Cortex of kidney (tissue), 1 donor: ENCODE measurements at places on chromosomes 6 and 20.

DNA sequence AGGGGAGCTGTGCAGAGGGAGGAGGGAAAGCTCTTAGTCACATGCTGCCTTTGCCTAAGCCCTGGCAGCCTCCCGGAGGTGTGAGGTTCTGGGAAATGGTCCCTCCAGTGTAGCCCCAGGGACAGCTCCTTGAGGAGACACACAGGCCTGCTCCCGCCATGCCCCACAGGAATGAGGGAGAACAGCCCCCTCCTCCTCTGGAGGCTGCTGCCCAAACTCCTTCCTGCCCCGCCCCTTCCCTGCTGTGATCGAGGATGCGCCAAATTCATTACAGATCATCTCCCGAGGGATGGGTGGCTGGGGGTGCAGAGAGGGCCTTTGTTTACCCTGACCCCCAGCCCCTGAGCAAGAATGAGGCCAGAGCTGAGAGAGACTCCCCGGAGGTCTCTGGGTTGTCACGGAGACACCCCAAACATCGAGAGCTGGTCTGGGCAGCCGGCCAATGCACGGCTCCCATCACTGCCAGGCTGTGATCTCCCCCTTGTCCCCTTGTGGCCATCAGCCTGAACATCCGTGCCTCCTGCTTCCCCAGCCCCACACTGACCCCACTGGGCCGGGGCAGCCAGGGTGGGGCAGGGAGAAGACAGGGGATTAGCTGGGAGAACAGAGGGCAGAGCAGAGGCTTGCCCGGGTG, 8.4 kb downstream of the CYP21A2 start:
- no peak for DNase-seq

DNA sequence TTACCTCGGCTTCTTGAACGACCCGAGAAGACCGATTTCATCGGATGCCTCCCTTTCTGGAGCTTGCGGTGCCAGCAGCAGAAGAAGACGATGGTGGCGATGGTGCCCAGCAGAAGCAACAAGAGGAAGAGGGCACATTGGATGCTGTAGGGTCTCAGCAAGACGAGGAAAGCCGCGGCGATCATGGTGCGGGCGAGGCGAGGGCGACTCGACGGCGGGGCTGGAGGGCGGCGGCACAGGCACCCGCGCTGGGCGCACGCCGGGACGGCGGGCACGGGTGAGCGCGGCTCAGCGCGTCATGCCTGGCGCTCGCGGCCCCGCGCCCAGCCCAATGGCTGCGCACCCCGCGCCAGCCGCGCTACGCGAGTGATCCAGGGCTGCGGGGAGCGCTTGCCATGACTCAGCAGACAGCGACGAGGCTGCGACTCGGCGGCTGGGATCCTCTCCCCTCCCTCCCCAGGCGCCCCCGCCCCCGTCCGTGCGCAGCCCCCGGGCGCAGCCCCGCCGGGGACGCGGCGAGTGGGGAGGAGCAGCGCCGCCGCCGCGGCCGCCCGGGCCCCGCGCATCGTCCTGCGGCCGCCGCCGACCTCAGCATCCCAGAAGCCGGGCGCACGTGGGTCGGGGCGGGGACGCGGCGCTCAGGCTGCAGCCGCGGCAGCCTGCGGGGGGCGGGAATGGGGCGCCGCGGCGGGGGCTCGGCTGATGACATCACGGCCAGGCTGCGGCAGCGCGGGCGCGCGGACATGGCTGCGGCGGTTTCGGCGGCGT, at the start of gene BEND6:
TSS of gene BEND6 (plus strand) at position 705 of the 768 bp plus-strand sequence. CDS start 26,704 bp downstream, outside the sequence.
- DNase-seq: no peak

- no peak for DNase-seq
Observed at GRCh38 chr20:44019638-44020335, 105.1 kb downstream of the TOX2 start.

DNA sequence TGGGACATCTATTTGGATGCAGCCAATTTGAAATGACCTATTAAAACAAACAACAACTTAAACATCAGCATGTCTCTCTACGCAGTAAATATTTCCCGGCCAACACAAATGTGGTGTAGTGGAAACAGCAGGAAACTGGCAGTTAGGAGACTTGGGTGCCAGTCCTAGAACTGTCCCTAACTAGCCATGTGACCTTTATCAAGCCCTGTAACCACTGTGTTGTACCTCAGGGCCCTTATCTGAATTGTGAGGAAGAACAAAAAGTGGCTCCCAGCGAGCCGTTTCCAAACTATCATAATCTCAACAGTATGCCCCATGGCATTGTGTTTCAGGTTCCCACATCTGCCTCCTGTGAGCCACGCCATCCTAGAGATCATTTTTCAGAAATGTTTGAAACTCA, 124.5 kb downstream of the IMPG1 start:
- DNase-seq: no peak

- DNase-seq: no peak
Observed at GRCh38 chr20:19937651-19938420, 79.3 kb upstream of the NAA20 start.

GRCh38 chr6:123966618-123967017, 163.0 kb downstream of the NKAIN2 start:
- DNase-seq: no peak

- DNase-seq: no peak
Observed at GRCh38 chr6:169212436-169212835, 41.2 kb downstream of the THBS2 start.

GRCh38 chr6:170226647-170227046, 64.2 kb downstream of the DLL1 start:
- no peak for DNase-seq

DNA sequence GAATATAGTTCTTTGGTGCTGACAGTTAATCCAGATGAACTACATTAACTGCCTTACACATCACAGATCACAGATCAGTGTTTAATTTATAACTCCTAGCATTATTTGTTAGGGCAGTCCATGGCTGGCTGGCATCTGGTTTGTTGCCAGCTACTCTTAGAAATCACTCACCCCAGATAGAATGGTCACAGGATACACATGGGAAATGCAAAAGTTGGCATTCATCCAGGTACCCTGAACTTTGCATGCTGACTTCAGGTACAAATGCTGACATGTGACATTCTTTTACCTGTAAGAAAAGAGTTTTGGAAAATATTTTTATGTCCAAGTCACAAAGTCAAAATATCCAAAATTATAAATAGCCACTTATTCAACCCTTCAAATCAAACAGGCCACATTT, 20.2 kb downstream of the FBXL4 start:
- no peak for DNase-seq

GRCh38 chr20:63357921-63358905, 2.9 kb downstream of the CHRNA4 start:
- DNase-seq: no peak

DNA sequence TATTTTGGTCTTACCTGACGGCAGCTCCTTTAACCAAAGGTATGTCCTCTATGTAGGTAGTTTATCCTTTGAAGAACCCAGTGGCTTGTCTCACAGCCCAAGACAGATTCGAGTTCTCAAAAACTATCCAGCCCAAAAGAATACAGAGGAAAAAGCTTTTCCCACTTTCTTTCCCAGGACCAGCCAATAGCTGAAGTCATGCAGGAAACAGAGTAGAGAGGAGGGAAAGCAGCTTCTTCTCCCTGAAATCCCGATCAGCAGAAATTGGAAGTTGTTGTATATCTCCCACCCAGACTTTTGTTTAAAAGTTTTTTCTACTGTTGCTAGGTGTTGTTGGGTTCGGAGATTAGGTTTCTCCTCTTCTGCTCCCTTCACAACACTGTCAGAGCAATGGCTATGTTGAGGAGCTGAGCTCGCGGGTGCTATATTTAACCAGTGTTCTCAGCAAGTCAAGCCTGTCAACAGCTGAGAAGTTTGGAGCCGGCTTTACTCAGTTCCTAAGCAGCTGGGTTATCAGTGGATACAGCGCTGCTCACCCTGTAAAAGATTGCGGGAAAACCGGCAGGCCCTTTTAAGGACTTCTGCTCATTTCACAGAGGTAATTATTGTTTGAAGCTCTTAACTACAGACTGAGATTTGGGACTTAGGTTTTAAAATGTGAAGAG, at the start of gene FILIP1:
TSS of gene FILIP1 (minus strand) at position 401 of the 665 bp plus-strand sequence. CDS start 78,828 bp downstream, outside the sequence.
- DNase-seq: no peak

GRCh38 chr6:55012454-55012853, 161.9 kb upstream of the HCRTR2 start:
- DNase-seq: no peak

- DNase-seq: no peak
Observed at GRCh38 chr20:3383878-3384495, 23.5 kb downstream of the DNAAF9 start.

- no peak for DNase-seq
Observed at GRCh38 chr6:85449388-85449817, 480 bp upstream of the NT5E start.

- DNase-seq: no peak
Observed at GRCh38 chr6:48109944-48110343, 1.1 kb downstream of the PTCHD4 start.

DNA sequence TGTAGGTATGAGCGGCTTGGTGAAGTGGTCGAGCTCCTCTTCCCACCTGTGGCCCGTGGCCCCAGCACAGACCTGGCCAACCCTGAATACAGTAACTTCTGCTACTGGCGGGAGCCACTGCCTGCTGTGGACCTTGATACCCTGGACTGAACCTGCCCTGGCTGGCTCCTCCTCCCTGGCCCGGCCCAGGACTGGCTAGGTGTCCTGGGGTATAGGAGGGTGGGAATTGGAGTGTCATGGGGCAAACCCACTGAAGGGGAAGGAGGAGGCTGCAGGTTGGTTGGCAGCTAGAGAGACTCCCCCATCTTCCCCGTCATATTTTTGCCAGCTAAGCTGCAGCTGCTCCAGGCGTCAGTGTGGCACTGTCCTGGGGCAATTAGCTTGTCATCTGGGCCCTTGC, 7.9 kb downstream of the EMILIN3 start:
- no peak for DNase-seq

- DNase-seq: no peak
Observed at GRCh38 chr6:131885237-131885636, 65.9 kb downstream of the CCN2 start.

DNA sequence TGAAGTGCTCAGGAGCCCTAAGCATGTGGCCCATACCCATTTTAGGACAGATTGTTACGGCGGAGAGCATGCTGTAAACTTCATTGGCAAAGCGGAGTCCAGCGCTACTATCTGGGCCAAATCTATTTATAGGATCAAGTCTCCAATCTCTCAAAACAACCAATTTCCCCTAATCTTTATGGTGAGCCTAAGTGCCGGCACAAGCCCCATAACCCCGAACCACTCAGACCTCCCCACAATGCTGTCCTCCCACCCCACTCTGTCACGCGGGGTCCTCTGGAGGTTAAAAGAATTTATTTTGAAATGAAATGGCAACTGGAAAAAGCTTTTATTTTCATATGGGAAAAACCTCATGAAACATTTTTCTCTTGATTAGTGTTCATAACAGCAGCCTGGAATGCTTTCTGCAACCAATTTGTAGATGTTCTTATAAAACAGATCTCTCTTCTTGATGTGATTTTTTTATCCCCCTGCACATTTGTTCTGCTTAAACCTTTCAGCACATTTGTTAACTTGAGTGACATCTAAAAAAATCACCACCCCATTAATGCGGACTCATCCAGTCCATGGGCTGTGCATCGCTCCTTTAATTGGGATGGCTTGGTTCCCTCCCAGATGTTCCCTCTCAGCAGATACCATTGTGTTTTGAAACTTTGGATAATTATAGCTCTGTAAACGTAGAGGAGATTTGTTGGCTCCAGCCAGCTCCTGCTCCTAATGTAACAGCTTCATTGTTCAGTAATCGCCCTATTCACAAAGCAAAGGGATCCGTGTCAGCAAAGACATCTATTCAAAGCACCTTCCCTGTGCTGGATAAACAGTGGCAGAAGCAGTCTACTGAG, 323.6 kb downstream of the CD83 start:
- no peak for DNase-seq

GRCh38 chr6:9095137-9095536, 659.8 kb upstream of the SLC35B3 start:
- DNase-seq: no peak

DNA sequence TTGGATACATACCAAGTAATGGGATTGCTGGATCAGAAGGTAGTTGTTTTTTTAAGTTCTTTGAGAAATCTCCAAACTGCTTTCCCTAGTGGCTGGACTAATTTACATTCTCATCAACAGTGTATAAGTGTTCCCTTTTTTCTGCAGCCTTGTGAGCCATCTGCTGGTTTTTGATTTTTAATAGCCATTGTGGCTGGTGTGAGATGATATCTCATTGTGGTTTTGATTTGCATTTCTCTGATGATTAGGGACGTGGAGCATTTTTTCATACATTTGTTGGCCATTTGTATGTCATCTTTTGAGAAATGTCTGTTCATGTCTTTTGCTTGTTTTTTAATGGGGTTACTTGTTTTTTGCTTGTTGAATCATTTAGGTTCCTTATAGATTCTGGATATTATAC, 34.8 kb downstream of the TOP1 start:
- DNase-seq: no peak

DNA sequence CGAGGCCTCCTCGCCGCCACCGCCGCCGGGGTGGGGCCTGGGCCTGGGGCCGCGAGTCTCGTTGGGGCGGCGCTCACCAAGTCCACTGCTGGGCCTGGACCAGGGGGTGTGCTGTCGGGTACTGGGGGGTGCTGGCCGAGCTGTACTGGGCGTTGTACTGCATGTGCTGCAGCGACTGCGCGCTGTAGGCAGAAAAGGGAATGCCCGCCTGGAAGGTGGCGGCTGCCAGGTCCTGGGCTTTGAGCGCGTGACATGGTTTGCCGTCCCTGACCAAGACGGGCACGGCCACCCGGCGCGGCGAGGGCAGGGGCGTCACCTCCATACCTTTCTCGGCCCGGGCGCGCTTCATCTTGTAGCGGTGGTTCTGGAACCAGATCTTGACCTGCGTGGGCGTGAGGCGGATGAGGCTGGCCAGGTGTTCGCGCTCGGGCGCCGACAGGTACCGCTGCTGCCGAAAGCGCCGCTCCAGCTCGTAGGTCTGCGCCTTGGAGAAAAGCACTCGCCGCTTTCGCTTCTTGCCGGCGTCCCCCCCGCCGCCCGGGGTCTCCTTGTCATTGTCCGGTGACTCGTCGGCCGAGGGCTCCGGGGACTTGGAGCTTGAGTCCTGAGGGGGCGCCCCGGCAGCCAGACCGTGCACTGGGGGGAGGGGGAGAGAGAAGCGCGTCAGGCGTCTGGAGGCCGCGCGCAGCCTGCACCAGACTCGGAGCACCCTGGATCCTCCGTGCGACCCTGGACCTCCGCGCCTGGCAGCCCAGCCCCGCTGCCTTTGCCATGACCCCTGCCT, 1.8 kb downstream of the NKX2-2 start:
- no peak for DNase-seq

GRCh38 chr6:28980852-28981430, 24.2 kb downstream of the ZNF311 start:
- no peak for DNase-seq

GRCh38 chr6:100913400-100914276, 32.5 kb upstream of the ASCC3 start:
- no peak for DNase-seq

DNA sequence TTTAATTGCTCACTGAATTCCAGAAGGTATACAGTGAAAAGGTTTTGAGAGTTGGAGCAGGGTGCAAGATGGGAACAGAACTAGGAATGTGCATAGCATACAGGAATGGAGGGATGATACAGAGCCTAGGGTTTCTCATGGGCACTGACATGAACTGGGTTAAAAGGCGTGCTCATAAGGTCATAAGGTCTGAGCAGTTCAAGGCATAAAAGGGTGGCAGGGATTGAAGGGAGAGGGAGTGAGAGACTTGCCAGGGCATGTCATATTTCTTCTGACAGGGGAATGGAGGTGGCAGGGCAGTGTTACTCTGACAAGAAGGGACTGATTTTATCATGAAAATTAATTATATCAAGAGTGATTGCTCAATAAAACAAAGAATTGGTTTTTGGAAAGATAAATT, 4.7 kb downstream of the MLIP start:
- no peak for DNase-seq

GRCh38 chr6:20117474-20117873, 94.8 kb downstream of the MBOAT1 start:
- DNase-seq: no peak
